ENCODE measurements at places on chromosomes 11 and 22.

DNA sequence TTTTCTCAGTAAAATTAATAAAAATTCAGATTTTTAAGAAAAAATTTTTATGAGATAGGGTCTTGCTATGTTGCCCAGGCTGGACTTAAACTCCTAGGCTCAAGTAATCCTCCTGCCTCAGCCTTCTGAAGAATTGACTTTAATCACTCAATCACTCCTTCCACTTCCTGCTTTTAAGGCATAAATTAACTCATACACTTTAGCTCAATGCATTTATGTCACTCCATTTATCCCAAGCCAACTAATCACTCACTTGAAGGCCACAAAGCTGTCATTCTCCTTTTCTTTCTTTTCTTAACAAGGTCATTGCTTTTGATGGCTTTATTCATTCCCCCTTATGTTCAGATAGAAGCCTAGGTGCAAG, 877 bp downstream of the ALG9 start:
- DNase-seq, result no peak

- DNase-seq, result no peak
These were observed 16.2 kb upstream of the CASTOR1 start for GRCh38 chr22:30305519-30305905.

- DNase-seq, result no peak
These were observed 10.4 kb downstream of the OR51B4 start for GRCh38 chr11:5291207-5291838.

GRCh38 chr11:2867142-2867541, 18.4 kb downstream of the CDKN1C start:
- DNase-seq, result no peak

- DNase-seq, result no peak
These were observed 10.1 kb downstream of the AIP start for GRCh38 chr11:67492801-67493547.

DNA sequence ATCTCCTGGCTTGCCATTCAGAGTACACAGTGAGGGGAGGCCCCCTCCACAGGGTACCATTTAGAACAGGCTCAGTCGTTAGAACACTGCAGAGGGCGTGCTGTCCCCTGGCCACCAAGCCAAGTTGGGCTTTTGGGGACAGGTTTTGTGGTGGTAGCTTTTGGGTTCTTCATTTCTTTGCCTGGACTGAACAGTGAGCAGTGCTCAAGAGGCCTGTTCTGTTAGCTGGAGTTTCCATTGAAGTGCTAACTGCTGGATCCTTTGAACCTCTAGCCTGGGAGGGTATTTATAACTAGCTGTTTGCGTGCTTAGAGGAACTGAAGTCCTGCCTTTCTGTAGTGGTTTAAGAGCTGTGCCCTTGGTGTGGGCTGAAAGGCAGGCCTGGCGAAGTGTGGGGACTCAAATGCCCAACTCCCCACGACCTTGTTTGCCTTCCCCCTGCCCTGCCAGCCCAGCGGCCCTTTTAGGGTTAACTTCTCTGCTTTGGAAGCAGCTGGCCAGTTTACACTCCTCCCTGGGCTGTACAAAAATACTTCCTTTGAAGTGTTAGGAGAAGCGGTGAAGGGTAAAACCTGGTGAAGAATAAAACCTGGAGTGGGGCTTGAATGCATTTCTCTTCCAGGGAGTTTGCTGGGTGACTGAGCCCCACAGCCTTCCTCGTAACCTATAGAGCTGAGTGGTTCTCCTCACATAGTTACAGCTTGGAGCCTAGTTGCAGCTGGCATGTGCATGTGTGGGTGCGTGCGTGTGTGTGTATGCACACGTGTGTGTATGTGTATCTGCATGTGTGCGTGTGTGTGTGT, 34.6 kb downstream of the ZNRF3 start:
- DNase-seq, result peak; percentile 36

- DNase-seq, result no peak
These were observed 37.3 kb downstream of the PAMR1 start for GRCh38 chr11:35488117-35488516.

- no peak for DNase-seq
These were observed 15.3 kb upstream of the OR10D3 start for GRCh38 chr11:124167826-124168231.

DNA sequence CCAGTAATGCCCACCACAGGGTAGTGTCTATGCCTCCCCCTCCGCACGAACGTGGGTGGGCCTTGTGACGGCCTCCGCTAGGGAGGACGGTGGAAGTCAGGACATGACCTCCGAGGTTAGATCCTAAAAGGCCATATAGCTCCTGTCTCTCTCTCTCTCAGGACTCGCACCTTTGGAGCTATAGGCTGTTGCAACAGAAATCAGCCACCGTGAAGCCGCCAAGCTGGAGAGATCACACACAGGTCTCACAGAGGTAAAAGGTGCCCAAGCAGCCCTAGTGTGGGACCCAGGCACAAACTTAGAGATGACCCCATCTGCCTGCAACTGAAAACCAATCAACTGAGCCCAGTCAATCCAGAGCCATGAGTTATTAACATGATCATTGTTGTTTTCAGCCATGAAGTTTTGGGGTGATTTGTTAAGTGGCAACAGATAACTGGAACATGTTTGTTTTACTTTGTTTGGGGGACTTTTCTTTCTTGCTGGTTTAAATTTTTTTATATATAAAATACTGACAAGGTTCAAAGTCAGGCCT, 7.4 kb upstream of the NAP1L4 start:
- DNase-seq, result no peak

DNA sequence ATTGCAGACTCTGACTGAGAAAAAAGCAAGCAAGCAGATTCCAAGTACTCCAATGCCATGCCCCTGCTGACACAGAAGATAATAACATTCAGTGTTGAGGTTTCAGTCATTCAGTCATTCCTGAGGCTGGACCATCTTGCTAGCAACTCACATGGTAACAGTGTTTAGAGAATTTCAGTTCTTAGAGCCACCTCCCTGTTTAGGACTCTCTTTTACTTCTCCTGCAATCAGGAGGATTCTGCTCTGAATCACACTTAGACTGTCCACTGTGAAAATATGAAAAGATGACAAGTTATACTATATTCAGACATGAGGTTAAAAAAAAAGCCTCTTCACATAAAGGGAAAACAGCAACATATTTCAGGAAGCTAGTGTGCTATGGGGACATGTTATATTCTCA, 183.9 kb upstream of the CTSC start:
- DNase-seq, result no peak

DNA sequence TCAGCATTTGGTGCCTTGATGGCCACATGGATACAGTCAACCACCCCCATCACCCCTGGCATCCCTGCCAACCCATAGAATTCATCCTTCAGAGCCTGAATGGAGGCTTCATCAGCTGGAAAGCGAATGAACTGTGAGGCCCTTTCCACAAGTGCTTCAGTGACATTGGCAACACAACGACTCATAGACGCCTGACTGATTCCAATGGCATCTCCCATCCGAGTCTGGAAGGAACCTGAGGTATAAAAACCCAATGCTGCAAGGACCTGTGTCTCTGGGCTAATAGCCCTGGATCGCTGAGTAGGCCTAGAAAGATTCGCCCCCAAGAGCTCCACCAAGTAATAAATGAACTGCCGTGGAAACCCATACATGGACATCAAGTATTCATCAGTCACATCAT, 1.3 kb downstream of the HARBI1 start:
- no peak for DNase-seq

GRCh38 chr11:72478669-72479068, 44.3 kb upstream of the CLPB start:
- DNase-seq, result no peak

- DNase-seq, result no peak
These were observed 77.6 kb downstream of the BMAL1 start for GRCh38 chr11:13355191-13355590.

- no peak for DNase-seq
These were observed at the start of gene MB for GRCh38 chr22:35617137-35617755. Gene MB, minus strand, starts transcription at chr22:35617329. Its CDS starts 72 bp downstream, at chr22:35617257.

GRCh38 chr11:88404391-88404790, 66.9 kb upstream of the CTSC start:
- DNase-seq, result no peak

DNA sequence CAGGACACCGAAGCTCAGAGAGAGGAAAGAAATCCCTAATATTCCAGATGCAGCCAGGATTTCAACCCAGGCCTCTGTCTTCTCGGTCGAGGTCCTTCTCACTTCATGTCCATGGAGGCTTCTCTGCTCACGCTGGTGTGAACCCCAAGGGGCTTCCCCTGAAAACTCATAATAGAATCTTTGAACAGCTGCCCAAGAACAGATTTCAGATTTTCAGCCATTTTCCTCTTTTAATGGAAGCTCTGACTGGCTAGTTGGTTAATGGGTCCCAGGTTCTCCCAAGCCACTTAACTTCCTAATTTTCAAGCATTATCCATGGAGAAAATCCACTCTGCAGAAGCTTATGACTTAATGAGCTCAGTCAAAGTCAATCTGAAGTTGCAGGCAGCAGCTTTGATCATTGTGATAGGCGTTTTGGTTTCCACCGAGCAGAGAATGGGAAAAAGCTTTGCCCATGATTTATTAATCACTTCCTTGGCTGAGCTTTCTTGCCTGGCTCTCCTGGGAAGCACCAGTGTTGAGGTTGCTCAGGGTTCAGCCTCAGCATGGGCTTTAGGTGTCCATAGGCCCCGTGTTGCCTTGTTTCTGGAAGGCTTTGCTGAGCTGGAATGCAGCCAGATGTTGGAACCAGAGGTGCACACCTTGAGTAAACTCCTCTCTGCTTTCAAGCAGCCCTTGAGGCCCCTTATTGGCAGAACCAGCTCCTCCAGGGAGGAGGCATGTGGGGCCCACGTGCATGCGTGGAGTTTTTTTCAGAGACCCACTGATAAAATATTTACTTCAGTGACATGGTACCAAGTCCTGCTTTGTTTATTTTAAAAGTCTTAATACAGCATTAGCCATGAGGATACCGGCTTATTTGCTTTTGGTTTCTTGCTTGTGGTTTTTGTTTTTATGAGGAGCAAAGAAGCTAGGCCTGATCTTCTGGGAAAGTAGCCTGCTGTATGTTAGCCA, 25.5 kb downstream of the LDLRAD3 start:
- DNase-seq, result no peak

DNA sequence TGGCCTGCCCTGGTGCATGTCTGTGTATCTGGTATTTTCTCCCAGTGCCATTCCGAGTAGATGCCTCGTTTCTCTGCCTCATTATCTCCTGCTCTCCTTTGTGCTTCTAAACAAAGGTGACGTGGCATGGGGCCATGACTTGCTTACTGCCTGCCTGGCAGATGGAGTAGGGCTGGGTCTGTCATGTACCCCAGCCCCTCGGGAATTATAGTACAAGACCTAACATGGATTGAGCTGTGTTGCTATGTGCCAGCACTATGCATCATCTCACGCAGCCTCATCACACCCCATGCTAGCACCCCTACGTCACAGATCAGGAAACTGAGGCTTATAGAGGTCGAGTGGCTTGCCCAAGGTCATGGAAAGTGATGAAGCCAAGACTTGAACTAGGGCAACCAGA, 88.1 kb downstream of the GALNT18 start:
- no peak for DNase-seq

DNA sequence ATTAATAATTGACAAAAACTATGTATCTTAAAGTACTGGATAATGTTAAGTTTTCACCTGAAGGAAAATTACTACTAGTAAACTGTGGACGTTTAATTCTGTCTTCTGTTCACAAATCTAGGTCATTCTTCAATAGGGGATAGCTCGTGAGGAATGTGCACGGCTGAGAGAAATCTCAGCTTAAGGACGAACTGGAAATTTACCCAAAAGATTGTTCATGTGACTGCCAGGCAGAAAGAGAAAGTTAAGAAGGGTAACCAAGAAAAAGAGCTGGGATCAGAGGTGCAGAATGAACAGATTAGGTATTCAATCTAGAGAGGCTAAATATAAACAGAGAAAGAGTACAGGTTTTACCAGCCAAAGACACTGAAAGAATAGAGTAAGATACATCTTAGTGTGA, 245.3 kb downstream of the CASP12 start:
- DNase-seq, result no peak

- DNase-seq, result no peak
These were observed 34.8 kb downstream of the MRGPRX2 start for GRCh38 chr11:19025481-19026406.

- no peak for DNase-seq
These were observed 40.5 kb downstream of the KREMEN1 start for GRCh38 chr22:29113319-29113718.

GRCh38 chr11:10407749-10408685, 47.0 kb upstream of the AMPD3 start:
- DNase-seq, result no peak

DNA sequence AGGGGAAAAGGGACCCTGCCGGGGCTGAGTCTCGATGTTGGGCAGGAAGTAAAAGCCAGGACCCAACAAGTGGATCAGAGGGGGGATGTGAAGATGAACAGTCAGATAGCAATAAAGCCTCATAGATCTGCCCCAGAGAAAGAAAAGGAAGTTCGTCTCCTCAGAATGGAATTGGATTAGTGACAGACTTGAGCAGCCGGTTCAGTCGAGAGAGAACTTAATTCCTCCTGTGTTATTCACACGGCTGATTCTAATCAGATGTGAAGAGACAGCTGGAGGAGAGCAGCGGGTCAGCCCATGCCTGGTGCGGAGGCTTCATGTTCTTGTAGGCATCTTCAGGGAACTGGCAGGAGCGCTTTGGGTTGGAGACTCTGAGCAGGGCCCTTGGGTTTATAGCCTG, 29.3 kb upstream of the CABP7 start:
- no peak for DNase-seq

GRCh38 chr22:50569041-50569459, 6.3 kb upstream of the SYCE3 start:
- no peak for DNase-seq

- DNase-seq, result no peak
These were observed 245.9 kb upstream of the FAT3 start for GRCh38 chr11:91978747-91979146.

DNA sequence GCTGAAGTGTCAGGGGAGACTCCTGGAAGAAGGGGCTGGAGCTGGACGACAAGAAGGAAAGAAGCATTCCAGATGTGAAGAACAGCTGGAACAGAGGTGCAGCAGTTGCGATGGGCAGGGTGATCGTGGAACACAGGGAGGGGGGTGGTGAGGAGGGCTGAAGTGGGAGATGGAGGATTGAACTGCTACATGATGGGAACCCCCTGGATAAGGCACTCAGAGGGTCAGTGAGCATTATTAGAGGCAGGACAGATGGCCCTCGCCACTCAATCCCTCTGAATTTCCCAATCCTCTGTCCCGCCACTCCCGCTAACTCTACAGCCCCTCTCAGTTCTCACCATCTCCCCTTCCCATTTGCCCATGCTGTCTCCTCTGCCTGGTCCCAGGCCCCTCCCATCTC, 14.0 kb downstream of the SERPINH1 start:
- DNase-seq, result no peak

DNA sequence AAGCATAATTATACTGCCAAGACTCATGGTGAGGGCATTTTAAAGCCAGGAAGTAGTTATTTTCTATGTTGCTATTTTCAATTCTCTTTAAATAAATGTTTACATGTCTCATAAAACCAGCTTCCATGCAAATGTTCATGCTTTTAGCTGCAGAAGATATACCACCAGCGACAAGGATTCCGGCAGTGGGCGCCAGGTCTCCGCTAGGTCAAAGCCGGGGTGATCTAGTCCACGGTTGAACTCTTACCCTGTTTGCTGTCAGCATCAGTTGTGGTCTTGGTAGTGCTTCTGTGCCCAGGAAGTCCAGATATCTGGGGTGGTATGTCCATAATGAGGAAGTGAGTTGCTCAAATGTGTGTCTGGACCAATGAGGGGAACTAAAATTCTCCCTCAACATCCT, 265.7 kb downstream of the BRD1 start:
- no peak for DNase-seq
